ENCODE measurements at places on chromosomes 4 and X.

GRCh38 chr4:109816082-109816442 lies 500 bp downstream of the GAR1 start:
- DNase-seq: no peak

GRCh38 chr4:156362581-156362980 lies 408.9 kb upstream of the CTSO start:
- no peak for DNase-seq

- DNase-seq: peak; percentile 33
These were observed 11.9 kb downstream of the G6PD start for GRCh38 chrX:154534526-154535322.

- no peak for DNase-seq
These were observed 428.6 kb downstream of the DTHD1 start for GRCh38 chr4:36709991-36710390.

- no peak for DNase-seq
These were observed 45.3 kb downstream of the CASP6 start for GRCh38 chr4:109657854-109658418.

DNA sequence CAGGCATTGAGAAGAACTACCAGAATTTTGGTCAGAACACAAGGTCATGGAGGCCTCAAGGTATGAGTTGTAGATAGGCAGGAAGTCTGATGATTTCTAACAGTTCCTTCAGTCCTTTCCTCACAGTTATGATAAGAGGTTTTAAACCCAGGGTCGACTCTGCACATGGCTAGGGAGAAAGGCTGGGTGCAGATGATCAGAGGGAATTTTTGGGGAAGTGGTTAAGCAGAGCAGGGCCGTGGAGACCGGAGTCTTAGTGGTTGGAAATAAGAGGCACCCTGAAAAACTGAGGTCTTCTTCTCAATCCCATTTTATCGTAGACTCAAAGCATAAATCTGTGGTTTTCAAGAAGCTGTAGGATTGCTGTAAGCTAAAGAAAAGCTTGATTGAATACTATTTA lies 118.5 kb upstream of the ANK2 start:
- DNase-seq: no peak

DNA sequence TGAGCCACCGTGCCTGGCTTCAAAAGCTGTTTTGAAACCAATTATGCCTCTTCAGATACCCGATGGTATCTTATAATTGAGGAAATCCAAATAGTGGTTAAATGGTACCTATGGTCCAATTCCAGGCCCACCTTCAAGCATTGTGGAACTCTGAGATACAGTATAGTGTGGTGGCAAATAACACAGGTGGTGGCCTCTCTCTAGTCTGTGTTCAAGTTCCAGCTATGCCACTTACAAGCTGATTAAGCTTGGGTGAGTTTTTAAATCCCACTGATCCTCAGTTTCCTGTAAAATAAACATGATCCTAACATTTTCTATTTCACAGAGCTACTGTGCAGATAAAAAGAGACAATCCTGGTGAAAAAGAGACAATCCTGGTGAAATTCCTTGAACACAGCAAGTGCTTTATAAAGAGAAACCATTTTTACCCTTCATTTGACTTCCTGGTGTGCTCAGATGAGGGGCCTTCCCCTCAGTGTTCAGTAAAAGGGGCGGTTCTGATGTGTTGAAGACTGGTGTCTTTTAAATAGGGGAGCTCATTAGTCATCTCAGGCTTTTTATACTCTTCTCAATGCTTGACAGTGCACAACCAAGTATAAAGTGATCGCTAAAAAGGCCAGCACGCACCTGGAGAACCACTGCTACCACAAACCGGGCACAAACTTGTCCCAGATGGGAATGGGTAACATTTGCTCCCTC lies 30.8 kb upstream of the CD40LG start:
- DNase-seq: no peak

- no peak for DNase-seq
These were observed 534.0 kb downstream of the ANKRD50 start for GRCh38 chr4:124178449-124179021.

GRCh38 chr4:13244444-13244843 lies 239.7 kb downstream of the RAB28 start:
- no peak for DNase-seq

DNA sequence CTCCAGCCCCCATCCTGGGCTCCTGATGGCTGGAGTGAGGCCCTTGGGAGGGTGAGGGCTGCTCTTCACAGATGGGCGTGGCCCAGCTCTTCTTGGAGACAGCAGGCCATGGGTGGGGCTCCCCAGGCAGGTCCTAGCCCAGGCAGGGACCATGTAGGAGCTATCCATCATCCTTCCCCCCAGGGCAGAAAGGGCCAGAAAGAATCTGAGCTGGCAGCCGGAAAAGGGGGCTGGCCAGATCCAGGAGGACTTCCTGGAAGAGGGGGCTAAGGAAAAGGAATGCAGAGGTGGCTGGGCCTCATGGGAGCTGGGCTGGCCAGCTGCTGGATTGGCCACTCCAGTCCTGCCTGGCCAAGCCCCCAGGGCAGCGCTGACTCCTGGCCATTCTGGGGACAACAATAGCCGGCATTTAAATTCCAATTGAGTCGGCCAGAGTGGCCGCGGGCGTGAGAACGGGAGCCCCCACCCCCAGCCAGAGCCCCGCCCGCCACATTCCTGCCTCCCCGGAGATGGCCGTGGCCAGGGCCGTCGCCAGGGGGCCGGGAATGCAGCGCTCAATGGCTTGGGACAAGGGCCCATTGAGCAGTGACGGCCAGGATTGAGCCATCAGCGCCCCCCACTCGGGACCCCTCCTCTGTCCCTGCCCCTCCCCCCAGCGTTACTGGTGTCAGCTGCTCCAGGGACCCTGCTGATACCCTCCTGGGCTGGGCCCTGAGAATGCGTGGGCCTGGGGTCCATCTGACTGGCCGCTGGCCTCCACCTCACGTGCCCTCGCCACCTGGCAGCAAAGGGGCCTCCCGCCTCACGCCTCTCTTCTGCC lies 15.1 kb upstream of the FGFR3 start:
- no peak for DNase-seq

- DNase-seq: no peak
These were observed 183.8 kb upstream of the NUDT10 start for GRCh38 chrX:51148848-51149247.

- no peak for DNase-seq
These were observed 893 bp upstream of the SOD3 start for GRCh38 chr4:24794480-24794879.

- DNase-seq: no peak
These were observed 1.2 kb downstream of the GPC3 start for GRCh38 chrX:133983974-133984845.

GRCh38 chr4:76305971-76306881 lies at the start of gene STBD1:
STBD1 (plus strand) TSS chr4:76306733; CDS start chr4:76306770, 37 bp downstream.
- peak; percentile 40 for DNase-seq

- DNase-seq: no peak
These were observed 392.2 kb downstream of the PPP1R2C start for GRCh38 chrX:42385730-42386129.

DNA sequence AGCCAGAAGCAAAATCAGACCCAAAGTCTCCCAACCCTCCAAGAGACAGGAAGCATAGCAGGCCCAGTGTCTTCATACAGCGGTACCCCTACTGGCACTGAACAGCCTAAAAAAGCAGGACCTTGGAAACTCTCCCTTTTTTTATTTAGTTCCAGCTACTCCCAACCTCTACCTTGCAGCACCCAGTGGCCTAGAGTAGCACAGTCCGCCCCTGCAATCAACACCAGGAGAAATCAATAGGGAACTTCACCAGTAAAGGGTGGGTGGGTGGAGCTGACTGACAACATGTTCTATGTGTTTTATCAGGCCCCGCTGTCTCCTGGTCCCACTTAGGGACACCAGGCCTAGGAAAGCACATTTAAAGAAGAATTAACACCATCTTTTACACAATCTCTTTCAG lies 378.5 kb upstream of the CT83 start:
- DNase-seq: no peak

- no peak for DNase-seq
These were observed 972.3 kb downstream of the PCDH7 start for GRCh38 chr4:31692399-31692940.

- DNase-seq: no peak
These were observed 171.9 kb downstream of the TRAM1L1 start for GRCh38 chr4:116913451-116913850.

DNA sequence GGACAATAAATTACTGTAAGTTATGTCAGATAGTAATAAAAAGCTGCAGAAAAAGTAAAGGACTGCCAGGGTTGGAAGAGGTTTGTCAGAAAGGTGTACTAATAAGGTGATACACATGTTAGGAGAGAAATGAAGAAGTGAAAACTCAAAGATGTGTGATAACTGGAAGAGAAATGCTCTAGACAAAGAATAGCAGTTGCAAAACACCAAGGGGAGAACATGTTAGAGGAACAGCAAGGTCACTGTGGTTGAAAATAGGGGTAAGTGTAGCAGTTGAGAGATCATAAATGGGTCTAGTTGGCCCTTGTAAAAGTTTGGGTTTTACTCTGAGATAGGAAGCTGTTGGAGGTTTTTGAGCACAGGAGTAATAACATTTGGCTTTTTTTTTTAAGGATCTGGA lies 46.9 kb downstream of the HSPA4L start:
- no peak for DNase-seq

GRCh38 chr4:147355847-147356246 lies 125.0 kb upstream of the EDNRA start:
- DNase-seq: no peak

DNA sequence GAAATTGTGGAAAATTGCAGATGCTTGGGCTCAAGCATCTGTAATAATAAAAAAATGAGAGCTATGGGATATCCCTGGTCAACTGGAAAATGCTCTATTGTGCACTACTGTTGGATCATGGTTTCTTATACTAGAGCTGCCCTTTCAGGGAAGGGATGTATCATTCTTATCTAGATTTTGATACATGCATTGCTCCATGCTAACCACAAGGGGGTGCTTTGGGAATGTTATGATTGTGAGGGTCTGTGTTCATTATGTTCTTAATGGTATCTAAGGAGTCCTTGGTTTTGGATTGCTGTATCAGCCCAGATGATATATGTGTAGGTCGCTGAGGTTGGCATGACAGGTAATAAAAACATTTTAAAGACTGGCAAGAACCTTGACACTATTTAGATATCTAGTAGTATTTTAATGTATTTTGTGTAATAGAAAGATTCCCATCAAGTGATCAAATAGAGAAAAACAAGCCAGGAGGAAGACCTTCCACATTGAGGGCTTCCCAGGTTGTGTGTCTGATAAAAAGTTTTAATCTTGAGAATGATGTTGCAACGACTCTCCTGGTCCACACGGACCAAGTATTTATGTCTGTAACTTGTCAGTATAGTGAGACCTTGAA lies 49.2 kb upstream of the TLR2 start:
- DNase-seq: no peak

DNA sequence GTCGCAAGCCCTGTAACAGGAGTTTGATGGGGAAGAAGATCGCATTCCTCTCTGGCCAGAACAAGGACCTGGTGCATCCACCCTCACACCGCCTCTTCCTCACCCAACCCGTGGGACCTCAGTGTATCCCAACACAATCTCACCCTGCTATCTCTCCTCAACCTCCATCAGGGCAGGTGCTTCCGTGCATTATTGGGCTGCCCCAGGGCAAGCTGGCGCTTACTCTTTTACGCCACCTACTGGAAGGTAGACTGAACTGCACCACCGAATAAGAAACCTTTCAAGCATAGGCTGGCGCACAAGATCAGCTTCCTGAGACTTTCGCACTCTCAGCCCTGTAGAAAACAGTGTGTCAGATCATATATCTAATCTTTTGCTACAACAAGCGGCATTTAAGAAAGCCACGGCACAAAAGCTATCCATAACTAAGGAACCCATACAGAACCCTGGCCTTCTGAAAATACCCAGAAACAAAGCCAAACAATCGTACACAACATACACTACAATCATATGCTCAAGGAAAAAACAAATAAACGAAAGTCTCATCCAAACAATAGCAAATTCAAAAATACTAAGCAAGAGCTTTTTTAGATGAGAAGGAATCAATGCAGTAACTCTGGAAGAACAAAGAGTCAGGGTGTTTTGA lies 209.3 kb downstream of the UGT8 start:
- no peak for DNase-seq

DNA sequence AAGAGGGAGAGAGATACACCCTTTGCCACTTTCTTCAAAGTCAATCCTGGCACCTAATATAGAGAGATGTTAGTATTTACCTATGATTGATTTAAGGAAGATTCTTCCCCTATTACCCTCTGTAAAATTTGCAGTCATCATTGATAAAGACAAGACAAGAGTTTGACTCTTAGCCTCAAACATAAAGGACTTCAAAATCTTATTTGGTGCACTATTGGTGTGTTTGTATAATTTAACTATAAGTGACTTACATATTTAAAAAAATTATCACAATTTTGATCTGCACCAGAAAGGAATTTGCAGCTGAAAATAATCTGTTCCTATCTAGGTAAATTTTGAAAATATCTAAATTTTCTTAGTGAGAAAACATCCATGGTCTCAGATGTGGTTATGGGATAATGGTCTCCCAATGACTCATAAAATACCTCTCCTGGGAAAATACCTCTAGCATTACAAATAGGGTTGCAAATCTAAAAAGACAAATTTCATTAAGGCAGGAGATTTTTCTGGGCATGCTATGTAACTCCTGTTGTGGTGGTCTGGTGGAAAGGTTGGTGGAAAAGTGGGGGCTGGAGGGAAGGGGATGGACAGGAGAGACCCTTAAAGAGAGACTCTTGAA lies 173.6 kb upstream of the MED14 start:
- DNase-seq: no peak

- DNase-seq: no peak
These were observed 1074.2 kb upstream of the INTU start for GRCh38 chr4:126558596-126558995.

DNA sequence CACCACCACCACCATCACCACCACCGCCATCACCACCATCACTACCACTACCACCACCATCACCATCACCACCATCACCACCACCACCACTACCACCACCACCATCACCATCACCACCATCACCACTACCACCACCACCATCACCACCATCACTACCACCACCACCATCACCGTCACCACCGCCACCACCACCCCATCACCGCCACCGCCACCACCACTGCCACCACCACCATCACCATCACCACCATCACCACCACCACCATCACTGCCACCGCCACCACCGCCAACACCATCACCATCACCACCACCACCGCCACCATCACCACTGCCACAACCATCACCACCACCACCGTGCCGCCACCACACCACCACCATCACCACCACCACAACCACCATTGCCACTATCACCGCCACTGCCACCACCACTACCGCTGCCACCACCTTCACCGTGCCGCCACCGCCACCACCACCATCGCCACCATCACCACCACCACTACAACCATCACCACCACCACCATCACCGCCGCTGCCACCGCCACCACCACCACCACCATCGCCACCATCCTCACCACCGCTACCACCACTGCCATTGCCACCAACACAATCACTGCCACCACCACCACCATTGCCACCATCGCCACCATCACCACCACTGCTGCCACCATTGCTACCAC lies 1511.3 kb upstream of the AGA start:
- no peak for DNase-seq

Measured in GOT3 (cell line).